ENCODE measurements at places on chromosomes 12 and 14.
A peak's percentile ranks its signal among the peaks of the same experiment; 100 is the strongest.

- peak; percentile 46 for DNase-seq
Observed at GRCh38 chr14:39491134-39491571, 58.9 kb upstream of the FBXO33 start.

DNA sequence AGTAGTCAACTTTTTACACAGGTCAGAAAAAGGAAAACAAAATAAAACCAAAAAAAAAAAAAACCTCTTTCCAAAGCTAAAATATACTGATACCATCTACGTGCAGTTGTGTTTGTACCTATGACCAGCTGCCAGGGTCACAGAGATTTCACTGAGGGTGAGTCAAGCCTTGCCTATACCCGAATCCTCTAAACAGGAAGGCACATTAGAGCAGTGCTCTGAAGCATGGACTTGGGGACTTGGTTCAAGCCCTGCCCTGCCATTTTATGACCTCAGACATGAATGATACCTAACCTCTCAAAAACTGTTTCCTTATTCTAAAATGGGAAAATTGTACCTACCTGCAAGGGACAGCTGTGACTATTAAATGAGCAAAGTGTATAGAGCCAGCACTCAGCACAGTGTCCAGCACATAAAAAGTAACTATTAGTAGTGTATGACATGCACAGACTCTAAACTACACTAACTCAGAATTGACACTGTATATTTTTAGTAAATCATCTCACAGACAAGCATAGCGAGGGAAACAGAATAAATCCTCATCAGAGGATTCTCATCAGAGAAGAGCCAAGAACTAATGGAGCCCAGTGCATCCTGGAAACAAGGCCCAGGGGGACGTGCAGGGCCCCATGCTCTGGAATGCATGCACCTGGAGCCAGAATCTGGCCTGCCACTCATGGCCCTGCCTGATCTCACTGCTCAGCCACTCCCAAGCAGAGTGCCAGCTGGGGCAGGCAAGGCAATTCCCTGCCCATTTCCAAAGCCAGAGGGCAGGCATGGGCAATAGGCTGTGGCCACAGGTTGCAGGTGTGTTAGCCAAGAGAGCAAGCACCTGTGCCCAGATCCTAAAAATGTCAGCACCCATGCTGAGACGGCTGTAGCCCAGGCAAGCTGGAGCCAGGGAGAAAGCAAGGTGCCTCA, 57.0 kb downstream of the NT5DC3 start:
- no peak for DNase-seq

DNA sequence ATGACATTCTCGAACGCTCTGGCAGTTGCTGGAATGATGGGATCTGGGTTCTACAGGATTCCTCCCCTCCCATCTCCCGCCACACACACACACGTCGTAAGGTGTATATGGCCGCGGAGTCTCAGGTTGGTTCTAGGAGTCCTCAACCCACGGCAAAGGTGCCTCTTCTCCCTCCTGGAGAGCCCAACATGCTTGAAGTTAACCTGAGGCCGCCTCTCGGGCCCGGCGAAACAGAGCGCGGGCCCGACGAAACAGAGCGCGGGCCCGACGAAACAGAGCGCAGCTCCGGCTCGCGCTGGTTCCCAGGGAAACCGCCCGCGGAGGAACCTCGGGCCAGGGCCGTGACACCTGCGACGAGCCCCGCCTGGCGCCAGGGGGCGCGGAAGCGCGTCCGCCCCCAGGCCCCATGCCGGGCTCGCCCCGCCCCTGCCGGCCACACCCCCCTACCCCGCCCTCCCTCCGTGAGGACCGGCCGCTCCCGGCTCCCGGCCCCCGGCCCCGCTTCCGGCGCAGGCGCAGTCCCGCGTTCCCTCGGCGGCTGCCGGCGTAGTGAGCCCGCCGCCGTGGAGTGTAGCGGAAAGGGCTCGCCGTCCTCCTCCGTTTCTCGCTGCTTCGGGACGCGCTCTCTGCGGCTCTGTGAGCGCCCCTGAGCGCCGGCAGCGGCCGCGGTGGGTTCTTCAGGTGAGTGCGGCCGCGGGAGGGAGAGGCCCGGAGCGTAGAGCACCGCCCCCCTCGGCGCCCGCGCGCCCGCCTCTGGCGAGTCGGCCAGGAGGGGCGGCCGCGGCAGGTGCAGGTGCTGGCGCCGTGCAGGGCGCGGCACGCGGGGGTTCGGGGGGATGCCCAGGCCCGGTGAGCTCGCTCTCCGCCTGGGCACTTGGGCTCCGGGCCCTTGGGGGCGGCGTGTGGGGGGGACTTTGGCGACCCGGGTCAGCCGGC, at the start of gene RAB3IP:
Gene RAB3IP, plus strand, starts transcription at position 510 of the 936 bp plus-strand sequence. CDS start 16,549 bp downstream, outside the sequence.
- DNase-seq = peak; percentile 70

GRCh38 chr12:113030875-113031525, 25.5 kb upstream of the DTX1 start:
- DNase-seq = peak; percentile 54

DNA sequence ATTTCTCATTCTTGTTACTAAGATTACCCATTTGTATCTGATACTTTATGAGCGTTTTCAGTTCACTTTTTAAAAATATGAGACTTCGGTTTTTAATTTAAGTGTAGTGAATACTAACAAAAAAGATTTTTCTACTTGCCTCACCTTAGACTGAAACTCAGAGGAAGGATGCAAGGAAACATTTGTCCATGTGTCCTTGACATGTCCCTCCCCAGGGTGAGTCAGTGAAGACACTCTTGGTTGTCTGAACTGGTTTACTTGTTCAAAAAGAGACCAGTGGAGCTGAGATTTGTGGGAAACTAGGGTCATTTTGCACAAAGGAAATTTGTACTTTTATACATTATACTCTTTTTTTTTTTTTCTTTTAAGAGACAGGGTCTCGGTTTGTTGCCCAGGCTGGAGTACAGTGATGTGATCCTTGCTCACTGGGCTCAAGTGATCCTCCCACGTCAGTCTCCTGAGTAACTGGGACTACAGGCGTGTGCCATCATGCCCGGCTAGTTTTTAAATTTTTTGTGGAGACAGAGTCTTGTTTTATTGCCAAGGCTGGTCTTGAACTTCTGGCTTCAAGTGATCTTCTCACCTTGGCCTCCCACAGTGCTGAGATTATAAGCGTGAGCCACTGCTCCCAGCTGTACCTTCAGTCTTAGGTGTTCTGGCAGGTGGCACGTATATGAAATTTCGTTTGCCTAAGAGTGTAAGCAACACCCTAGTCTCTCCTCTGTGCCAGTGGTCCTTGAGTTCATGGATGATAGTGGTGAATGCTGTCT, 56.7 kb downstream of the PPFIBP1 start:
- DNase-seq = no peak

DNA sequence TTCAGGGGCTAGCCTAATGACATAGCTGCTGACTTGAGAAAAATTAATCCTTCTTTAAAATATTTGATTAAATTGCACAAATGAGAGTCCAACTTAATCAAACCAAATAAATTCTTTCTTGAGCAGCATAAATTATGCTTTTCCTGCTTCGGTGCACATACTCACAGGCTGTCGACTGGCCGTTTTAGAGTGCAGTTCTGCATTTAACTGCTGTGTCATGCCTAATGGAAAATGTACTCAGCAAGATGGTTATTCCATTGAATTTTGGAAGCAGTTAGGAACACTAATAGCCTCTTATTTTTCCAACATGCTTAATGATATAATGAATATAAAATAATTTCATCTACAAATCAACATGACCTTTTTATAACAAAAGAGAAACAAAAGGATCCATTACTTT, 266.1 kb upstream of the LRIG3 start:
- no peak for DNase-seq

GRCh38 chr12:41264281-41264680, 76.2 kb downstream of the PDZRN4 start:
- DNase-seq = no peak

Measured in muscle of arm (tissue), 14 donors.